ENCODE measurements at places on chromosomes 2 and 18.
A peak's percentile ranks its signal among the peaks of the same experiment; 100 is the strongest.

DNA sequence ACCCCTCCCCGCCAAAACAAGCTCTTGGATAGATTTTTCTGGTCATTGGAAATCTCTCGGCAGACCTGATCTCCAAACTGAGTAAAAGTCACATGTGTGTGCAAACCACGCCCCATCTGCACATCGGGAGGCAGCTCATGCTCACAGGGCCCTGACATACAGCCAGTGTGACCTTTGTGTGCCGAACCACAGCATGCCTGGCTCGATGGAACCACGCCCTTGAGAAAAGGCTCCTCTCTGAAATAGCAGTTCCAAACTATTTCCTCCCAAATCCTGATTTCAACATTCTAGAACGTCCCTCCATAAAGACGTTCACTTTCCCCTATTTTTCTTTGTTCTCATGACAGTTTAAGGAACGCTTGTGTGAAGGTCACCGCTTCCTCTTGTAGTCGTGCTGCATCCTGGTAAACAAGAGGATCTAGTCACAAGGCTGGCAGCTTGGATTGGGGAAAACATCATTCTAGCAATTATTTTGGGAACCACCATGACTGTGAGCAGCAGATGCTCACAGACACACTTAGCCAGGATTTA, 59.3 kb upstream of the MAP4K4 start:
- DNase-seq, result no peak

DNA sequence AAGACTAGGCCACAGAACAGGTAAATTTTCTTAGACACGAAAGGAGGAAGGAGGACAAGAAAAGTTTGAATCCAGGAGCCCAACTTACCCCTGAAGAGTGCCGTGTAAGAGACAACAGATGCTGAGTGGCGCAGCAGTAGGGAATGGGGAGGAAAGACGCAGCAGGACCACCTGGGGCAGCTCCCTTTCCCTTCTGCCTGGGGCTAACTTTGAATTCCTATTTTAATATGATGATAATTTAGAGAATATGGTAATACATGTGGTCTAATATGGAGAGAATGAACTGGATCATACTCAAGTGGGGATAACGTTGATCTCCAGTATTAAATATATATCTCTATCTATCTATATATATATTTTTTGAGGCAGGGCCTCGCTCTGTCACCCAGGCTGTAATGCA, 69.3 kb downstream of the CLIP4 start:
- no peak for DNase-seq

GRCh38 chr2:45494275-45494977, 116.6 kb downstream of the SRBD1 start:
- peak; percentile 74 for DNase-seq

GRCh38 chr18:61173554-61173953, 159.7 kb upstream of the CDH20 start:
- no peak for DNase-seq

DNA sequence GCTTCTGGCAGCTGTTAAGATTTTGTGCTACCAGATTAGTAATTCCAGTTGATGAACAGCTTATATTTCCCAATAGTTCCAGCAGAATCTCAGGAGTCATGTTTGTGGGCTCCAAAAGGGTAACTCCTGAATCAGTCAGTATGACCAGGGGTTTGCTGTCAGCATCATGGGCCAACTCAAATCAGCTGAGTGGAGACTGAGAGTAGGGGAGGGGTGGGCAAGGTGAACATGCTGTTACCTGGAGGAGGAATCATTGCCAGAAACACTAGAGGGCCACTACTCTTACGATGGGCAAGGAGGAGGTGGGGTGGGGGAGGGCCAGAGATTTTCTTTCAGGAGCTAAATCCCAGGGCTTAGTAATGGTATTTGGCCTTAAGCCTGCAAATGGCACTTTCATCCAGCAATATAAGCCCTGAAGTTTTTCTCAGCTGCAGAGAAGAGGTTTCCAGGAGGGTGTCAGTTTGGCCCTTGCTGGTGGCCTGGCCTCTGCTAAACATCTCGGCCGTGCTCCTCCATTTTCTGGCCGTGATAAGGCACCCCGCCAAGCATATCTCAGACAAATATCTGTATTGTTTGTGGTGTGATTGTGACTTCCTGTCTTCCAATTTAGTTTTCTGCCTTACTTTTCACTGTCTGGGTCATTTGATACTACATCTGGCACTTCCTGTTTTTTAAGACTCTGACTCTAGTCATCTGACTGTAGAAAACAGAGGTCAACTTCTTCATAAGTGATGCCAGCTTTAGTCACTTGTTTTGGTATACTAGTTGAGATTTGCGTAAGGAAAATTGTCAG, 120.5 kb upstream of the CXCR4 start:
- DNase-seq, result no peak

DNA sequence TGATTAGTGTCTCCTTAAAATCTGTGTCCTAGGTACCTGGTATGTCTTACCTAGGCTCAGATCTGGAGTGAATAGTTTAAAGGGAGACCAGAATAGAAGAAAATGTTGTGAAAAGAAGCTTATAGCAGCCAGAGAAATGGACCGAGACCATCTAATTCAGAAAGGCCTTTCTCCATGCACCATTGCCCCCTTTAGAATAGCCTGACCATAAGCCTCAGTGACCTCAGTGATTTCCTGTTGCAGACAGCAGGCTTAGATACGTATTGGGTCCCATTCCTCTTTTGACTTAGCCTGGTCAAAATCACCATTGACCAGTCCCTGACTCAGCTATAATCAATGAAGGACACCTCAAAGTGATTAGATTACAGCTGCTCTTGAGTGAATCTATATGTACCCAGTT, 690.7 kb upstream of the KLHL29 start:
- no peak for DNase-seq

DNA sequence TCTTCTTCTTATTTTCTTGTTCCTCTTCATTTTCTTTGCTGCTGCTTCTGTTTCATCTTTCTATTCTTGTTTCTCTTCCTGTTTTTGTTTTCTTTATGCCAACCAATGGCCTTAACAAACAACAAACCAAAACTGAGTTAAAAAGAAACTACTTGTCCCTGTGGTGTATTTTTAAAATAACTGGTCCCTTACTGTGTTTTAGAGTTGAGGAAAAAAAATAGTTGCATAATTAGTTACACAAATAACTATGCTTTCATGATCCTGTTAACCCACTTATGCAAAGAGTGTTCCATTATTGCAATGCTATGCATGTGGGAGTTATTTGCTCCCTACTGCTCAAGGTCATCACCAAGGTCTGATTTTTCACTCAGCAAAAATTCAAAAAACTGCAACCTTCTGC, 39.5 kb upstream of the IMP4 start:
- no peak for DNase-seq
